ENCODE measurements at places on chromosomes 6 and 20.

GRCh38 chr20:36754656-36755222 is 8.8 kb upstream of the NDRG3 start:
- DNase-seq = peak; percentile 44

DNA sequence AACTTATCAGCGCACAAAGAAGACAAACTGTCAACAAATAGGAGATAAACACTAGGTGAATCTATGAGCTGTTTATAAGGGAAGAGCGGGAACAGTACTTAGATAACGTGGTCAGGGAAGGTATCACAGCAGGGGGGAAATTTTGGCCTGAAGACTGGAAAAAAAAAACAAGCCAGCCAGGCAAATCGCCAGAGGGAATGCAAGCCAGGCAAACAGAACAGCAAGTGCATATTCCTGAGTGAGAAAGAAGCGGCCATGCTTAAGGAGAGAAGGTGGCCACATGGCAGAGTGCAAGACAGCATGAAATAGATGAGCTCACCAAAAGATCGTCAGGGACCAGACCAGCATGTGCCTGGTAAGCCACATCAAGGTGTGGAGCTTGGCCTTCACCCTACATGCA is 466.5 kb upstream of the ARID1B start:
- no peak for DNase-seq

GRCh38 chr6:168671863-168672546 is 231.0 kb downstream of the SMOC2 start:
- DNase-seq = no peak

DNA sequence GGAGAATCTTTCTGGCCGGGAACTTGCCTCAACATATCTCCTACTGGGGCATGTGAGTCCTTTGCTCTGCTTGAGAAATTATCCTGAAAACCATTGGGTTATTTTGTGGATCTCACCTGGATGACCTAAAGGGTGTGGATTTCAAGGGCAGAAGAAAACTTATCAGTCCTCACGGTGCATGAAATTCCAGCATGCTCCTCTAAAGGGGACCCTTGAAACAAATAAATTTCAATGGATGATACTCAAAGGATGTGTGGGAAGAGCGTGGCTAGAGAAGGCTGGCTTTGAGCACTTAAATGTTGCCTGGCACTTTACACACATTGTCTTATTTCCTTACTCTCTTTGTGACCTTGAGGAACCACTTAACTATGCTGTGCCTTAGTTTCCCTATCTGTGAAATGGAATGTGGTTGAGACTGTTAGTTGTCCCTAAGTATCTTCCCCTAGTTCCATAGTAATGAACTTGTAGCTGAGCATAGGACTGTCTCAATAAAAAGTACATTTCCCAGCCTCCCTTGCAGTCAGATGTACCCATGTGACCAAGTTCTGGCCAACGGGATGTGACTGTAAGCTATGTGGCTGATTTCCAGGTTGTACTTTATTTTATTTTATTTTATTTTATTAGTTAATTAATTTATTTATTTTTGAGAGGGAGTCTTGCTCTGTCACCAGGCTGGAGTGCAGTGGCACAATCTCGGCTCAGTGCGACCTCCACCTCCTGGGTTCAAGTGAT is 81.9 kb upstream of the PTPN1 start:
- DNase-seq = no peak

DNA sequence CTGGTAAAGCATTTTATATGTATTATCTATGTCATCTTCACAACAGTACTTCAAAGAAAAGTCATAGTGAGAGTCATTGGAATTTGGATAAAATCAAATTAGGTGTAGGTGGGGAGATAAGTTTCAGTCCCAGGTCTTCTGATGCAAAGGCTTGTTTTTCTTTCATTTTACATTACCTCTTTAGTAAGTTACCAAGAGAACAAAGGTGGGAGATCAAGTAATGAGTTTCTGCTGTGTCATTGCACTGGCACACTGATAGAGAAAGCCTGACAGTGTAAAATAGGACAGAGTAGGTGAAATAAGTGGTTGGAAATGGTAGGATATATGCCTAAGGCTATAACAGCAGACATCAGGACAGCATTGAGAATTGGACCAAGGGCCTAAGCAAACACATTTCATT is 250.4 kb downstream of the NKAIN2 start:
- DNase-seq = no peak

- DNase-seq = no peak
Observed at GRCh38 chr20:41142919-41143318, 5.6 kb downstream of the PLCG1 start.

DNA sequence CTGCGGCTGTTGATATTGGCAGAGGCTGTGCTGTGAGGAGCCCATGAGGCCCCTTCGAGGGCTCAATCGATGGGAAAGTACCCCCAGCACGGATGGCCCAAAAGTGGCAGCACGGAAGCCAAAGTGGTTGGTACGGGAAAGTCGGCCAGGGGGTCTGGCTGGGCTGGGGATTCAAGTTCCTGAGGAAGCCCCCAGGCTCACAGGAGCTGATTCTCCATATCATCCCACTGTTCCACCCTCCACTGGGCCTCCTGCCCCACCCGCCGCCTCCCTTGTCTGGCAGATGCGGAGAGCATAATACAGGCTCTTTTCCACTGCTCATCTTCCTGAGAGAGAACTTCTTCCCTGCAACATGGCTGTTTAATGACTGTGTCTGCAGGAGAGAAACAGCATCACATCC is 217.8 kb upstream of the CST7 start:
- no peak for DNase-seq

DNA sequence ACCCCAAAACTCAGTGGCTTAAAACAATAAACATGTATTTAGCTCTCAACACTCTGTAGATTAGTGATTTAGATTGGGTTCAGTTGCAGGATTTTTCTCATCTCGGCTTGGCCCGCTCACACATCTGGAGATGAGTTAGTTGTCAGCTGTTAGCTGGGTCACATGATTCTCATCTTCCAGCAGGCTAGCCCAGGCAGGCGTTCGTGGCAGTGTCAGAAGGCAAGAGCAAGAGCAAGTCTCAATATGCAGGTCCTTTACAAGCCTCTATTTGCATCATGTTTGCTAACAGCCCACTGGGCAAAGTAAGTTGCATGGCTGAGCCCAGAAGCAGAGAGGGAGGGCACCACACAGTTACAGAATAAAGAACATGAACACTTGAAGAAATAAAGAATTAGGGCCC is 83.6 kb upstream of the MYLIP start:
- no peak for DNase-seq

DNA sequence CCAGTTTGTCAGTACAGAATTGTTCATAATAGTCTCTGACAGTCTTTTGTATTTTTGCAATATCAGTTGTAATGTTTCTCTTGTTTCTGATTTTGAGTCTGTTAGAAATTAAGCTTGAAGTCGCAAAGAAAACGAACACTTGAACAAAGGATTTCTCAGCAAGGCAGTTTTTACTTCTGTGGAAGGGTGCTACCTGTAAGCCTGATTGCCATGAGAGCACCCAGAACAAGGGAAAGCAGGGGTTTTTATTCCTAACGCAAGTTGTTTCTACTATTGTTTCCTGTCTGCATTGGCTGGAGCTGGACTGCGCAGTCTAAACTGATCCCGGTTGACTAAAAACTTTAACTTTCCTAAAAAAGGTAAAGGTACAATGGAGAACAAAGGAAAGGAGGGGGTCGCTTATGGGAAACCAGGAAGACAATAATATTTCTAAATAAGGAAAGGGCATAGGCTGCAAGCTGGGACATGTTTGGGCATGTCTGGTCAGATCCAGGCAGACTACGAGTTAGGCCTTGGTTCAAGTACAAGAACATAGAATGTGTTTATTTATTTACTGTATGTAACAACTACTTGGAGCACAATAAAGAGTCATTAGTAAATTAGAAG is 28.5 kb downstream of the HLA-B start:
- DNase-seq = no peak

DNA sequence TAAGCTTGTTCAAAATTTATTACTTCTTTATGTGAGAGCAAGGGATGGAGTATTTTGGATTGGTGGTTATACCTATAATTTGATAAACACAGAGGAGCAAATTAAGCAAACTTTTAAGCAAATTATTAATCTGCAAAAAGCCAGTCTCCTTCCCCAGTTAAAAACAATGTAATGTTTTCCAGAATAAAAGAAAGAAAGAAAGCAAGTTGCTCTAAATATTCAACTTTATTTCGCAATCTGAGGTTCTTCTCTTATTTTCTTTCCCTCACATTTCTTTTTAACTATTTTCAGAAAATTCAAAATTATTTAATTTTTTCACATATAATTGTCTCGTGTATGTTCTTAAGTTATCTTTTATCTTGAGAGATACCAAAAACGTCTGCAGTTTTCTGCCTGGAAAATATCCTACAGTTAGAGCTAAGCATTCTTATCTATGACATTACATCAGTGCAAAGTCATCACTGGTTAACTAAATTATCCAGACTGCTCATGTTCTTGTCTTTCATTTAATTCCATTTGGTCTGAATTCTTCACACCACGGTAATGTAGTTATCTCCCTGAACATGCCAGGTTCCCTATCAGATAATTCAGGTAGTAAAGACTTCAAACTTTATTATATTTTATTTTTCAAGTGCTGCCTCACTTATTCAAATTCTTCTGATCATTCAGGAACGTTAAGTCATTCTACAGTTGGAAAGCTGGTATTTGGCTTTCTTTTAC is 3.3 kb upstream of the CNKSR3 start:
- DNase-seq = peak; percentile 33

DNA sequence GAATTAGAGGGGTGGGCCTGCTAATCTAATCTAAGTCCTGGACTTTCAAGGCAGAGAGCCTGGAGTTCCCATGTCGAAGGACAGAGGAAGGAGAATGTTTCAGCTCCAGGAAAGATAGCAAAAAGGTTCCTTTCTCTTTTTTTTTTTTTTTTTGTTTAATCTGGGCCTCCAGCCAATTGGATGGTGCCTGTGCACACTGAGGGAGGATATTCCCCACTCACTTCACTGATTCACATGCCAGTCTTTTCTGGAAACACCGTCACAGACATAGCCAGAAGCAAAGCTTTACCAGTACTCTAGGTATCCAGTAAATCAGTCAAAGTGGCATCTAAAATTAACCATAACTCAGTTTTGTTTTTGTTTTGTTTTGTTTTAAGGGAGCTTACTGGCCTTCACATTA is 721.1 kb downstream of the TENT5A start:
- DNase-seq = no peak

DNA sequence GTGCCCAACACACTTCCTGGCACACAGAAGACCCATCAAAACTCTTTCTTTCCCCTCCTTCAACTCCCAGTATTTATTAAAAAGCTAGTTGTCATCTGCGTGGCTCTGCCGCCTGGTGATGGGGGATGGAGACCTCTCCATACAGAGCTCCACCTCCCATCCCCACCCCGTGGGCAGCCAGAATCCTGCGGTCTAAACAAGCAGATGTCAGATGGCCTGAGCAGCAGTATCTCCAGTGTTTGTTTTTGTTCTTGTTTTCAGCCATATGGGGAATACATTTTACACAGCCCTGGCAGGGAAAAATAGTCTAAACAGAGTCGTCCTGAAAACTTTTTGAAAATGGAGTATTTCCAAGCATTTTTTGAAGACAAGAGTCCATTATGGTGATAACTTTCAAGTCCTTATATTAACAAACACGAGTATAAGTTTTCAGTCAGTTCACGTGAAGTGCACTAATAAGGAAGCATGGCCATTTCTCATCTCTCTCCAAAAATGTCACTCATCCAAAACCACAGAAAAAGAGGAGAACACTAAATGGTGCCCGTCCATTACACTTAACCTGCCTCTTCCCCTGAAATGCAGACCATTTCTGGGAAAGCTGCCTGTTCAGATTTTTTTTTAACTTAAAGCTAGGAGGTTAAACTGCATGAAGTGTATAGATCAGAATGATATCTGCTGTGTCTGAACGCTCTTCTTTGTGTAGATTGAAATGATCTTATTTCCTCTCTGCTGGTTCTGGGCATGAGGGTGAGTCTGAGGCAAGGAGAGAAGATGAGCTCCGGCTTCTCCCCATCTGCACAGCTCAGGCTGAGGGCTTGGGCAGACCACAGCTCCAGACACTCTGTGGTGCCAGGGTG is 91.0 kb downstream of the TCP11 start:
- DNase-seq = no peak

GRCh38 chr6:52992980-52993920 is 1.8 kb downstream of the GSTA4 start:
- no peak for DNase-seq

- DNase-seq = no peak
Observed at GRCh38 chr6:16092140-16092539, 36.7 kb upstream of the MYLIP start.

DNA sequence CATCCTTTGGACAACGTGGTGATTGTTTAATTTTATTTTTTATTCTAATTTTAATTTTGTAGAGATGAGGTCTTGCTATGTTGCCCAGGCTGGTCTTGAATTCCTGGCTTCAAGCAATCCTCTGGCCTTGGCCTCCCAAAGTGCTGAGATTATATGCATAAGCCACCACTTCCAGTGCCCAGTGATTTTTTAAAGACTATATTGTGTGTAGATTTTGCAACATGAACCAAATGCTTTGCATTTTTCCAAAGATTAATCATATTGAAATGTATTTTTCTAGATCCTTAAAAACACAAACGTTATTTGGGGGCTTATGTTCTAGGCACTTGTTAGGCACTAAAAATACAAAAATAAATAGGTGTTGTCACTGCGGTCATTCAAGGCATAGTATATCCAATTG is 117.6 kb upstream of the CCN2 start:
- DNase-seq = no peak

DNA sequence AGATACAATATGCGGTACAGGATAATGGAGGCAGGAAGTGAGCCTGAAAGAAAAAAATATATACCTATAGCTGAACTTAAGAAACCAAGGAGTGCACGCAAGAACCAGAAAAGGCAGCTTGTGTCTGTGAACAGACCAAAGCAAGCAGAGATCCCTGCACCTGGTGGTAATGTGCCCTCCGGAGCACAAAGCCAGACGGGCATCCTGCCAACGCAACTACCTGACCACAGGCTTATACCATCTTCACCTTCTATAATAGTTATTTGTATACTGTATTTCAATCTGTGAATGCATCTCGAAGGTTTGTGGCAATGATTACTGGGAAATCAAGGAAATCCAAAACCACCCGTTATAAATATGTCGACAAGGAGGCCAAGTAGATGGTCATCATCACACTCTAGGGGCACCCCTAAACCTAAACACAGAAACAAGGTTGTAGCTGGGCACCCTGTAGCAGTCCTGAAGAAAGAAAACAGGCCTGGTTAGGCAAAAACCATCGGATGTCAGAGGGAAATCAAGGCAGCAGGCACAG is 801 bp downstream of the FBXL4 start:
- DNase-seq = peak; percentile 13

DNA sequence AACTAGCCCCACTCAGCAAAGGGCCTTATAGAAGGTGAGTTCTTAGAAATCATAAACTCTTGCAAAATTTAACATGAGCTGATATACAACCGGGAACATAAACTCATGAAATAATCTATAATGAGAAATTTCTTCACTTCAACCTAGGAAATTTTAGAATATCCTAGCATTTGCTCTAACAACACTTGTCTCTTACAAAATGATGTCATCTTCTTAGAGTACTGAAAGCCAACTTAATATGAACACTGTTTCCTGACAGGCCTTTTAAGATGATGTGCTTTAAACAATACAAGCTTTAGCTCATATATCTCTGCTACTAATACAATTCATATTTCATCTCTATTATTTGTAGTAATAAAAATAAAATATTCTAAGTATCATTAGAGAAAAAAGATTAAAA is 932 bp downstream of the PACRG start:
- no peak for DNase-seq

Measured in hematopoietic multipotent progenitor cell treated with erythropoietin and hydrocortisone succinate and interleukin-3 and kit ligand, for 15 days (in vitro differentiated cells).